ENCODE measurements at places on chromosomes 13 and 19. TPM values are rescaled to one million over a fixed set of nuclear protein-coding genes. Genes with fewer than 3 reads are reported as not detected.

GRCh38 chr19:16355293-16356043 is 30.8 kb downstream of the KLF2 start:
- H3K4me3 ChIP-seq, result no peak overlapping the region
- peak; percentile 3 for DNase-seq
- H3K27ac ChIP-seq, result no peak overlapping the region
- H3K4me1 ChIP-seq, result no peaks in the 10 kb centered on the region

DNA sequence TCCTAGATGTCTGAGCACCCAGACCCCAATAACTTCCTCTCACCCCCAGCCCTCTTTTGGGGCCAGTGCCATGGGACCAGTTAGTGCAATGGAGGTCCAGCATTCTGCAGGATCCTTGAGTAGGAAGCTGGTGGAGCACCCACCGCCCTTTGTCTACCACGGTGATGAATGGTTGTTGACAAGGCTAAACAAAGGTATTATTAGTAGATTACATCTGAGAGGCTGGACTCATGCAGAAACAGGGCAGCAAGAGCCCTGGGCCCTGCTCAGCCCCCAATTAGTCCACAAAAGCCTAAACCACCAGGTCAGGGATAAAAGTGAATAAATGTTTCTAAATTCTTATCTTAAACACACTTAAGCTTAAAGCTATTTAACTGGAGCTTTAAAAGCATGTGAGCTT is 196.5 kb upstream of the TSHZ3 start:
- DNase-seq, result no peak
- no peaks in the 10 kb centered on the region for H3K36me3 ChIP-seq
- H3K27me3 ChIP-seq, result peaks cover 9% of the 10 kb centered on the region
- no peak overlapping the region for H3K4me3 ChIP-seq
- H3K27ac ChIP-seq, result no peak overlapping the region

- H3K36me3 ChIP-seq, result no peaks in the 10 kb centered on the region
- DNase-seq, result no peak
- no peaks in the 10 kb centered on the region for H3K4me1 ChIP-seq
- no peaks in the 10 kb centered on the region for H3K27me3 ChIP-seq
Observed at GRCh38 chr19:40733149-40733548, 16.2 kb downstream of the ITPKC start.

GRCh38 chr19:32498648-32499200 is 82.3 kb upstream of the PDCD5 start:
- H3K4me1 ChIP-seq, result no peaks in the 10 kb centered on the region
- H3K36me3 ChIP-seq, result no peaks in the 10 kb centered on the region
- no peak overlapping the region for H3K27ac ChIP-seq
- DNase-seq, result no peak
- no peaks in the 10 kb centered on the region for H3K27me3 ChIP-seq

- no peaks in the 10 kb centered on the region for H3K27me3 ChIP-seq
- DNase-seq, result no peak
- no peaks in the 10 kb centered on the region for H3K4me1 ChIP-seq
- no peaks in the 10 kb centered on the region for H3K36me3 ChIP-seq
- H3K4me3 ChIP-seq, result no peak overlapping the region
- no peak overlapping the region for H3K27ac ChIP-seq
Observed at GRCh38 chr19:47545061-47545948, 27.6 kb downstream of the ZNF541 start.

The PEX11G gene
- total RNA-seq, result 6.2 TPM

- no peaks in the 10 kb centered on the region for H3K36me3 ChIP-seq
- no peaks in the 10 kb centered on the region for H3K27me3 ChIP-seq
- H3K4me3 ChIP-seq, result no peak overlapping the region
- no peaks in the 10 kb centered on the region for H3K4me1 ChIP-seq
- H3K27ac ChIP-seq, result peak overlapping the region; percentile 83
Observed at GRCh38 chr19:49553451-49554271, 25.9 kb downstream of the RCN3 start.

DNA sequence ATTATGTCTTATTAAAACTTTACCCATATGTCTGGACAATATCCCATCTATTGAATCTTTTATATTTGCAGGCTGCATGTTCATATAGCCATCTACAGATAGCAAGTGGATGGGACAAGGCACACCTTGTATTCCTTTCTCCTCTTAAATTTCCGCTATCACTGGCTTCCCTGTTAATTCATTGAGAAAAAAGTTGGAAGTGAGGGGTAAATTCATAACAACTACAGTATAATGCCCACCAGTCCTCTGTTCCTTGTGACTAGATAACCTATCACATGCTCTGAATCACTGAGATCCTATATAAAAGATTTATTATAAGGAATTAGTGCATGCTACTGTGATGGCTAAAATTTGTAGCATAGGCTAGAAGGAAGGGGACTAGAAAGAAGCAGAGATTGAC is 1005.8 kb upstream of the ATXN8OS start:
- H3K4me3 ChIP-seq, result no peak overlapping the region
- DNase-seq, result no peak
- no peak overlapping the region for H3K27ac ChIP-seq
- no peaks in the 10 kb centered on the region for H3K27me3 ChIP-seq
- H3K36me3 ChIP-seq, result no peaks in the 10 kb centered on the region
- no peaks in the 10 kb centered on the region for H3K4me1 ChIP-seq

- no peaks in the 10 kb centered on the region for H3K4me1 ChIP-seq
- H3K4me3 ChIP-seq, result no peak overlapping the region
Observed at GRCh38 chr19:29499261-29499920, 26.4 kb upstream of the VSTM2B start.

- DNase-seq, result no peak
- no peaks in the 10 kb centered on the region for H3K36me3 ChIP-seq
- no peak overlapping the region for H3K27ac ChIP-seq
- no peak overlapping the region for H3K4me3 ChIP-seq
Observed at GRCh38 chr13:71115301-71115700, 751.7 kb downstream of the DACH1 start.

DNA sequence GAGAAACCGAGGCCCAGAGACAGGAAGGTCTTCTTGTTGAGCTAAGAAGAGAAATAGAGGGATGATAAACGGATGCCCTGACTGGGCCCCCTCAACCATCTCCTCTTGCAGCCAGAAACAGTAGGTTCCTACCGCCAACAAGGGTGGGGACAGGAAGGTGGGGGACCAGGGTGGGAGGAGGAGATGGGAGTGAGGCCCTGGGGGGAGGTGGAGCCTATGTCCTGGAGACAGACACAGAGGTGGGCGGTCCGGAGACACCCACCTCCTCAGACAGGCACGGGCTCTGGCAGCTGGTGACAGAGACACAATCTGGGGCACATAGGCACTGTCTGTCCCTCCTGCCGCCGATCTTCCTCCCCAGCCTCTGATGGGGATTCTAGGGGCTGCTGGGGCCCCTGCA is 16.9 kb downstream of the GADD45B start:
- DNase-seq, result no peak
- no peak overlapping the region for H3K27ac ChIP-seq
- H3K4me1 ChIP-seq, result peaks cover 29% of the 10 kb centered on the region
- no peaks in the 10 kb centered on the region for H3K36me3 ChIP-seq
- H3K27me3 ChIP-seq, result peaks cover 9% of the 10 kb centered on the region

DNA sequence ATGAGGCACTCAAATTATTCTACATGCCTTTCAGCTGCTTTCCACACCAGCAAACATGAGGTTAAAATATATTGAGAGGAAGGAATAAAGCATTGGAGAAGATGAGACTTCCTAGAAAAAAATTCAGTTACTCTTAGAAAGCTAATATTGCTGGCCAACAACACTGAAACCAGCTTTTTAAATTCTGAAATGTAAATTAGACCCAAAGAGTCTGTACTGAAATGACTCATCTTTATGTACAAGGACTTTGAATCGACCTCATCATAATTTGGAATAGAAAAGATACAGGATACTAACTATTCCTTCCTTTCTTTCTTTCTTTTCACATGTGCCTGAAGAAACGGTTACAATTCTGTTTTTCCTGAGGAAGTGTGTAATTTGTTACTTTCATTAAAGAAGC is 6.5 kb upstream of the HSPH1 start:
- no peak overlapping the region for H3K4me3 ChIP-seq
- H3K27ac ChIP-seq, result no peak overlapping the region
- H3K27me3 ChIP-seq, result no peaks in the 10 kb centered on the region
- H3K36me3 ChIP-seq, result no peaks in the 10 kb centered on the region

- H3K27me3 ChIP-seq, result no peaks in the 10 kb centered on the region
- H3K27ac ChIP-seq, result no peak overlapping the region
- H3K4me3 ChIP-seq, result no peak overlapping the region
- no peaks in the 10 kb centered on the region for H3K36me3 ChIP-seq
Observed at GRCh38 chr13:40023595-40024203, 368.2 kb downstream of the COG6 start.

- no peaks in the 10 kb centered on the region for H3K4me1 ChIP-seq
- no peaks in the 10 kb centered on the region for H3K27me3 ChIP-seq
- DNase-seq, result no peak
- H3K36me3 ChIP-seq, result no peaks in the 10 kb centered on the region
- H3K4me3 ChIP-seq, result no peak overlapping the region
Observed at GRCh38 chr13:73390100-73390499, 331.3 kb downstream of the KLF5 start.

DNA sequence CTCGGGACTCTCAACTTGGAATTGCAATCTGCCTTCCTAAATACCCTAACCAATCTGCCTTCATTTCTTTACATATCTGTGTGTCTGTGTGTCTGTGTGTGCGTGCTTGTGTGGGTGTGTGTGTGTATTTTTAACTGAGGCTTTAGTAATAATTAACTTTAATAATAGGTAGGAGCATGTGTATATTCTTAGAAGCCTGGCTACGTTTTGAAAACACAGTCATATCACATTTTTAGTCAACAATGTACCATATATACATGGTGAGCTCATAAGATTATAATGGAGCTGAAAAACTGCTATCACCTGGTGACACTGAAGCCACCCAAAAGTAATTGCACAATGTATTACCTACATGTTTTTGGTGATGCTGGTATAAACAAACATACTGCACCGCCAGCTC is 65.4 kb upstream of the ATXN8OS start:
- no peaks in the 10 kb centered on the region for H3K4me1 ChIP-seq
- no peaks in the 10 kb centered on the region for H3K27me3 ChIP-seq
- H3K4me3 ChIP-seq, result no peak overlapping the region
- peak overlapping the region; percentile 53 for H3K27ac ChIP-seq

GRCh38 chr19:38134540-38135149 is 89.4 kb downstream of the DPF1 start:
- H3K4me1 ChIP-seq, result no peaks in the 10 kb centered on the region
- no peak overlapping the region for H3K27ac ChIP-seq
- H3K27me3 ChIP-seq, result no peaks in the 10 kb centered on the region

GRCh38 chr13:86741762-86742285 is 929.3 kb upstream of the SLITRK5 start:
- no peaks in the 10 kb centered on the region for H3K36me3 ChIP-seq
- no peak overlapping the region for H3K4me3 ChIP-seq
- H3K27ac ChIP-seq, result no peak overlapping the region
- no peak for DNase-seq
- no peaks in the 10 kb centered on the region for H3K4me1 ChIP-seq

GRCh38 chr13:98236197-98236596 is 59.1 kb upstream of the RNF113B start:
- no peaks in the 10 kb centered on the region for H3K27me3 ChIP-seq
- no peak for DNase-seq
- peak overlapping the region; percentile 22 for H3K27ac ChIP-seq
- H3K4me3 ChIP-seq, result no peak overlapping the region
- no peaks in the 10 kb centered on the region for H3K36me3 ChIP-seq
- H3K4me1 ChIP-seq, result peaks cover 8% of the 10 kb centered on the region

GRCh38 chr19:42273407-42274064 is 4.5 kb downstream of the CIC start:
- no peaks in the 10 kb centered on the region for H3K27me3 ChIP-seq
- H3K27ac ChIP-seq, result no peak overlapping the region
- DNase-seq, result peak; percentile 6
- peaks cover 35% of the 10 kb centered on the region for H3K4me1 ChIP-seq

The FRY gene
- total RNA-seq, result 6.4 TPM

The GPR4 gene
- total RNA-seq, result not detected

DNA sequence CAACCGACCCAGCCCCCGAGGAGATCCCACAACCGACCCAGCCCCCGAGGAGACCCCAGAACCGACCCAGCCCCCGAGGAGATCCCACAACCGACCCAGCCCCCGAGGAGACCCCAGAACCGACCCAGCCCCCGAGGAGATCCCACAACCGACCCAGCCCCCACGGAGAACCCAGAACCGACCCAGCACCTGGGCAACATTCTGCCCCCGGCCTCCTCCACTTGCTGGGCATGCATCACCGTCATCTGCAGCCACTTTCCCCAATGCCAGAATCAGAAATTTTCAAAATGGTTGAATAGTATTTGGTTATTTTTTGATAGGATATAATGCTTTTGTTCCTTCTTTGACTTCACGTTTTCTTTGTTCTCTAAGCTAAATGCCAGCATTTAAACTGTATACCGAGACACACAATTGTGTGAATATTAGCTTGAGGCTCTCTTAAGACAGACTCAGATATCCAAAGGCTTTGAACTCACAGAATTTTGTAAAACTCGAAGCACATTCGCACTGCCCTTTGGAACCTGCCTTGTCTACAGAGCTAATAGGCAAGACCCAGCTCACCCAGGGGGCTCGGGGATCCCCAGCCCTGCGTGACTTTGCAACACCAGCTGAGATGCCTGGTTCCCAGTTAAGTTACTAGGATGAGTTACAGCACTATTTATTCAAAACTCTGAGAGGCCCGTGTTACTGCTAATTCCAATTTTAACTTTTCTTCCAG is 15.5 kb upstream of the RASA3 start:
- H3K27me3 ChIP-seq, result no peaks in the 10 kb centered on the region
- H3K4me1 ChIP-seq, result no peaks in the 10 kb centered on the region
- no peak for DNase-seq
- H3K27ac ChIP-seq, result no peak overlapping the region

The VSTM1 gene
- not detected for total RNA-seq

The SLC1A5 gene
- total RNA-seq, result 84.6 TPM

The MED25 gene
- 29.6 TPM for total RNA-seq

- DNase-seq, result no peak
- no peak overlapping the region for H3K27ac ChIP-seq
- no peaks in the 10 kb centered on the region for H3K4me1 ChIP-seq
- no peak overlapping the region for H3K4me3 ChIP-seq
- no peaks in the 10 kb centered on the region for H3K36me3 ChIP-seq
Observed at GRCh38 chr19:9597027-9597426, 12.7 kb upstream of the ZNF121 start.

The RDH8 gene
- not detected for total RNA-seq

- H3K27me3 ChIP-seq, result no peaks in the 10 kb centered on the region
- no peak overlapping the region for H3K27ac ChIP-seq
- no peaks in the 10 kb centered on the region for H3K36me3 ChIP-seq
Observed at GRCh38 chr13:79679334-79679733, 198.4 kb downstream of the NDFIP2 start.

Data from hepatocyte (in vitro differentiated cells).